Suppressor macrophage treated with lipopolysaccharide for 1 hour (primary cell): ENCODE measurements at places on chromosomes 3 and 15.

DNA sequence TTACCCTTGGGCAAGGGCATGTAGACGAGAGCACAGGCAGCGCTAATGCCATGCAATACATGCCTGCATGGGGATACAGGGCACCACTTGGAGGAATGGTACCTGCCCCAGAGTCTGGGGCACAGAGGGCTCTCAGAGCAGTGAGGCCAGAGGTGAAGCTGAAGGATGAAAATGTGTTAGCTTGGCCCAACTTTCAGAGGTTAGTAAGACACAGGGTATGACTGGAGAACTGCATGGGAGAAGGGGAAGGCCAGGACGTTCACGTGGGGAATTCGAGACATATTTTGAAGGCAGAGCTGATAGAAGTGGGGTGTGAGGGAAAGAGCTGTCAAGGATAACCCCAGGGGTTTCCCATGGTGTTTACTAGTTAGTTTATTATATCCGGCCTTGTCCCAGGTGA is 19.6 kb downstream of the CSRNP1 start:
- peak; percentile 71 for DNase-seq

- DNase-seq = no peak
Observed at GRCh38 chr3:84039099-84039498, 919.7 kb upstream of the CADM2 start.

- DNase-seq = no peak
Observed at GRCh38 chr15:70345251-70346019, 247.7 kb upstream of the TLE3 start.

DNA sequence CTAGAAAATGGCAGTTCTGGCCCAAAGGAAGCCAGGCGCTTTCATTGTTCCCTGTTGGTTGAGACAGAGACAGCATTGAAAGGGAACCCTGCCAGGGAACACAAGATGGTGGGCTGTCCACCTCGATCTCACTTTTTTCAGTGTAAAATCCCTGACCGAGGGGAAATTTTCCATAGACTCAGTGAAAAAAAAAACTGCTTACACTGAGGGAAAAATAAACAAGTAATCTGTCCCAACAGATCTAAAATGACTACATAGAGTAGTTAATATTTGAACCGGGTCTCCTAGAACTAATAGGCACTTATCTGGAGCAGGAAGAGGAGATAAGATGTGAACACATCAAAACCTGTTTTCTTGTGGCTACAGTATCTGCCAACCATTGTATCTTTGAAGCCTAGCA is 763.4 kb upstream of the GOLIM4 start:
- DNase-seq = no peak

GRCh38 chr3:7144697-7145308 is 283.9 kb downstream of the GRM7 start:
- peak; percentile 0 for DNase-seq

DNA sequence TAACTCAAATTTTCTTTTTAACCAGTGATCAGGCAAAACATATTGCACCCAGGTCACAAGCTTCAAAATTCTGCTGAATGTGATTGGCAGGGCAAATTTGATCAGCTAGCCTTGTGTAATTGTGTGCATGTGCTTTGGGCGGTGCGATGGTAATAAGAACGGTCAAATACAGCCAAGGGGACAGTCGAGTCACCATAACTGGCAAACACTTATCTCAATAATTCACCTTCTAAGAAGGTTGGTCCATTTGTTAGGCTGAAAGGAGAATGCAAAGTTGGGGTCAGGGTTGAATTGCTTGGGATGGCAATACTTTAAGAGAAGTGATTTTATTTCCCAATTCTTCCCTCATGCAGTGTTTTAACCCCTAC is 302.4 kb upstream of the PDZRN3 start:
- DNase-seq = no peak

GRCh38 chr15:68497206-68497910 is 65.4 kb upstream of the ITGA11 start:
- no peak for DNase-seq
